ENCODE measurements at places on chromosomes 4 and X.

GRCh38 chrX:17737710-17737985, 355 bp downstream of the SCML1 start:
- no peak for DNase-seq

DNA sequence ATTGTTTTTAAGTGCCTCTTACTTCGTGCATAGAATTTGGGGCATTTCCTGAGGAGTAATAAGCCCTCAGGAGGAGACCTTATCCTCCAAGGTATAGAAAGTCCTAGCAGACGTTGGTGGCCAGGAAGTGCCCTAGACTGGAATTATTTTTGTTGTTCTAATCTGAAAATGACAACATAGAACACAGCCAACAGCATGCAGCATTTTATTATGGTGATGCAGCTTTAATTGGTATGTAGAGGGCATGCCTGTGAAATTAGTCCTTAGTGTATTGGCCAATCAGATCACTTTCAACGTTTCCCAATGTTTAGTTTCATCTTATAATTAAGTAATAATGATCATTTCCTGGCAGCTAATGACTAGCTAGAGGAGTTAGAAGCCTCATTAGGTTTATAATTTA, 199.2 kb downstream of the SHROOM3 start:
- DNase-seq: no peak

- no peak for DNase-seq
These were observed 431.2 kb upstream of the FAM47C start for GRCh38 chrX:36577006-36577405.

DNA sequence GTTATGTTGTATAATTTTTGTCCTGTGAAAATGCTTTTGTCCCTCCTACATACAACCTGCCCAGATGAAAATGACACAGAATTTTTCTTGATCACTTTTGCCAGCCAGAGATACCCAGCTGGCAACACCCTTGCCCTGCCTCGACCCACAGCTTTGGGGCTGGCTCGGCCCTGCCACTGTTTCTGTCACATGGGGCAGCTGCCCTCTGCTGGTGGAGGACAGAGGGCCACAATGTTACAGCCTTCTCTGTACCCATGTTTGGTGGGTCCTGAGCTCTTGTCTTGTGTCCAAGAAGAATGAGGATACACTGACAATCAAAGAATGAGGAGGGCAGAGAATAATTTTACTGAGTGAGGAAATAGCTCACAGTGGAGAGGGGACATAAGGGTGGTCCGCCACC, 31.1 kb downstream of the BMP15 start:
- peak; percentile 40 for DNase-seq

DNA sequence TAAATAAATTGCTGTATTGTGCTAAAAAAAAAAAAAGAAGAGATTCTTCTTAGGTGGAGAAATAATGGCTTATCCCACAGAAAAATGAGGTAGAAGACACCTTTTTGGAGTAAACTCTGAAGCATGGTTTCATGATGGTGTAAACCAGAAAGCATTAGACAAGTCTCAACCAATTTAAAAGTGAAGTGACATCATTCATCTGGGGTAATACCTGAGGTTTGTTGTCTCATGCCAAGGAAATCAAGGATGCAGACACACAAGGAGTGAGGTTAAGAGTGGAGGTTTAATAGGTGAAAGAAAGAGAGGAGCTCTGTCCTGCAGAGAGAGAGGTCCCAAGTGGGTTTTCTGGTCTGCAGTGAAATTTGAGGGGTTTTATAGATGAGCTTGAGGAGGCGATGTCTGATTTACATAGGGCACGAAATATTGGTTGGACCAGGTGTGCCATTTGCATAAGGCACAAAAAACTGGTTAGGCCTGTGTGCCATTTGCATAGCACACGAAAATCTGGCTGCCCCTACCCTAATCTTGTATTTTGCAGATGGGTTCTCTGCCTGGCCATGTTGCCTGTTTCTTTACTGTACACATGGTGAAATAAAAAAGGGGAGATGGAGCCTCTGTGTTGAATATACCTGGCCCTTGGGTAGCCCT, 25.0 kb upstream of the CWH43 start:
- no peak for DNase-seq

- no peak for DNase-seq
These were observed 116.7 kb upstream of the TMEM164 start for GRCh38 chrX:109886122-109886761.

DNA sequence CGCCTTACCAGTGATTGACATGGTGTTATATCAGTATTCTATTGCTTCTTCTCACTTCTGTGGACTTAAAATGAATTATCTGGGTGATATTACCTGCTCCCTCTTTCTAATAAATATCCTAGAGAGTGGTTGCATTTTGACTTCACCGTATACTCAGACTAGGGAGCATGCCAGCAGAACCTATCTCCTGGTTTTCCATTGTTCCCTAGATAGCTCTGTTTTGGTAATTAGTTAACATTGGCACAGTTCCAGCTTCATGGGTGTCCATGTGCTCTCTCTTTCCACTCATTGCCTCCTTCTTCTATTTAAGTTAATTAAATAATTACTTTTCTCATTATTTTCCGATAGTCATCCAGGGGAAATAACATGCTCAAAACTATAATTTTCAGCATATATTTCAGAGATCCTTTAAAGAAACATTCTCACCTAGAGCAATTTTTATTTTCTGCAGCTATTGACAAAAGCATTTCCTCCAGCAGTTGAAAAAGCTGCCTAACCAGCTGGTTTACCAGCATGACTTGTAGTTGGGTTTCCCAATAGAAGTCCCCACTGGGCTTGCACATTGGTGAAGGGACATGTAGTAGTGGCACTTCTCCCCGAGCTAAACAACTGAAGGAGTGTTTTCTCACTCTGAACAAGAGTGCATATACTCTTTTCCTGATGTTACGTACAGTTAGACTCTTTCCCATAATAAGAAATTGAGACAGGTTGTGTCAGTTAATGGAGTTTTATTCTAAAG, 27.9 kb upstream of the PAPSS1 start:
- no peak for DNase-seq

DNA sequence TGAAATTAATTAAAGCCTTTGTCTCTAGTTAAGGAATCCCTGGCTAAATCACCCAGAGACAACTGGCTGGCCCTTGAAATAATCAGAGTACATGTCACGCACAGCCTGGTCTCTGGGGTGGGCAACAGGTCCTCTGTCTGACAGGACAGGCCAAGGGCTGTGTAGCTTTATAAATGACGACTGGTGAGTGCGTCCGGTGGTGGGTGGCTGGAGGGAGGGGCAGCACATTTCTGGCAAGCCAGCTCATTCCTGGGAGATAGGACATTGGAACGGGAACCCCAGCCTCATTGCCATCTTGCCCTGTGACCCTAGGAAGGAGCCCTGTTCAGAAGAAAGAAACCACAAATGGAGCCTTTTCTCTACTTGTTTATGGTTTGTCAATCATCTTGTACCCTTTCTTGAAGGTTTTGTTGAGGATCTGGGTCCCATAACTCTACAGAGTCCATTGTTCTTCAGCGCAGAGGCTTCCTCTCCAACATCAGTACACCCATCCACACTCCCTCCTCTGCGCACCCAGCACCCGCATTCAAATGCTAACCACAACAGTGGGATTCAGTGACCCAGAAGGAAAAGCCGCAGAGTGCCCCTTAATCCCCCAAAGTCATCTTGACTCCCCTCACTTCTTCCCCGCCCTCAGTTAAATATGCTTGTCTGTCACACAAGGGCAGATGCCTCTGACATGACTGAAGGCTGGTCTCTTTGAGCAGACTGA, 368.1 kb downstream of the UNC5C start:
- no peak for DNase-seq

DNA sequence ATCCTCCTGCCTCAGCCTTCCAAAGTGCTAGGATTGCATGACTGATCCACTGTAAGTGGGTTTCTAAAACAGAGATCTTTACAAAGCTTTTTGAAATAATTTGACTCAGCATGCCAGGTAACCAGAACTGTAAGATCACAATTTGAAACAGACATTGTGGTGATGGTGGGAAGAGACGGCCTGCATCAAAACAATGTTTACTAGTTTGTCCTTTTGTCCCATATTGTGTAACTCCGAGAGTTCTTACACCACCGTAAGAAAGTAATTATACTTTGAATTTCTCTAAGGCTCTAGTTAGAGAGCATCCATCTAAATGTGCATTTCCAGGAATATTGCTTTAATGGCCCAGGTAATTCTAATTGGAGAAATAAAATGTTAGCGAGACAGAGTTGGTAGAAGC, 594 bp upstream of the ARHGAP24 start:
- DNase-seq: no peak

DNA sequence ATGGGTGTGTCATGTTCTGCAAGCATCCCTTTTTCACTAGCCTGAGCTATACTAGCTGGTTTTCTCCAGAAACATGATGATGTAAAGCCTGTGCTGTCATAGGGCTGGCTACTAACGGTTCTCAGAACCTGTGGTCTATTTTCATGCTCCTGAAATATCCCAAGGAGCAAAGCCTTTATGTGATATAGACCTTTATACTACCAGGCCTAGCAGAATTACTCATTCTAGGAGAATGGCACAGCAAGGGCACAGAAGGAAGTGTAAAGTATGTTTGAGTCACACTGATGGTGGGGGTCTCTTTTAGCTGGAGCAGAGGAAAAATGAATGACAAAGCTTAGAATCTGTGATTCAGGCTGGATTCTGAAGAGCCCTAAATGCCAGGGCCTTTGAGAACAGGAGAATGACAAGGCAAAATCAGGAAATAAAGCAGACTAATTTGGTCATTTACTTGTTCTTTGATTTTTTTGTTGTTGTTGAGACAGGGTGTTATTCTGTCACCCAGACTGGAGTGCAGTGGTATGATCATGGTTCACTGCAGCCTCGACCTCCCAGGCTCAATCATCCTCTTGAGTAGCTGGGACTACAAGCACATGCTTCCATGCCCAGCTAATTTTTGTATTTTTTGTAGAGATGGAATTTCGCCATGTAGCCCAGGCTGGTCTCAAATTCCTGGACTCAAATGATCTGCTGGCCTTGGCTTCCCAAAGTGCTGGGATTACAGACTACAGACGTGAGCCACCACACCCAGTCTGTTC, 11.8 kb downstream of the TCEAL1 start:
- DNase-seq: no peak

- no peak for DNase-seq
These were observed at the start of gene LDB2 for GRCh38 chr4:16897991-16898827. LDB2 (minus strand) TSS chr4:16898645.

DNA sequence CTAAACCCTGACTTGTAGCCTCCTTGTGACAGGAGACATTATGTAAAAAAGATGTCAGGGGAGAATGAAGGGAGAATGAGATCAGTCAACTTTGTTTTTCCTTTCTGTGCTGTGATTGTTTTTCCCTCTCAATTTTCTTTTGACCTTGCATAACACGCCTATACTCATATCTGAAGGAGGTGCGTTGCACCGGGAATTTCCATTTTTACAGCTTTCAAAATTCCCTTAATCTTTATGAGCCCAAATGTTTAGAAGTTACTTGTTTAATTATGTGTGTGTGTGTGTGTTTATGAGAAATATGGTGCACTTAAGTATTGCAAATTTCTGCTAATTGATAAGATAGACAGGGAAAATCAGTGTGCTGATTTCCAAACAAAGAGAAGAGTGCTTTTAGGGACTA, 21.6 kb downstream of the SYNPO2 start:
- no peak for DNase-seq

DNA sequence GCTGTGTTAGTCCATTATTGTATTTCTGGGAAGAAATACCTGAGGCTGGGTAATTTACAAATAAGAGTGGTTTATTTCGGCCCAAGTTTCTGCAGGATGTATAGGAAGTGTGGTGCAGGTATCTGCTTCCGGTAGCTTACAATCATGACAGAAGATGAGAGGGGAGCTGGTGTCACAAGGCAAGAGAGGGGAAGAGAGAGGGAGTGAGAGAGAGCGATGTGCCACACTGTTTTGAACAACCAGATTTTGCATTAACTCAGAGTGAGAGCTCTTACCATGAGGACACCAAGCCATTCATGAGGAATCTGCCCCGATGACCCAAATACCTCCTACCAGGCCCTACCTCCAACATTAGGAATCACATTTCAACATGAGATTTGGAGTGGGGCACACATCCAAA, 627.6 kb upstream of the FRG1 start:
- DNase-seq: no peak

DNA sequence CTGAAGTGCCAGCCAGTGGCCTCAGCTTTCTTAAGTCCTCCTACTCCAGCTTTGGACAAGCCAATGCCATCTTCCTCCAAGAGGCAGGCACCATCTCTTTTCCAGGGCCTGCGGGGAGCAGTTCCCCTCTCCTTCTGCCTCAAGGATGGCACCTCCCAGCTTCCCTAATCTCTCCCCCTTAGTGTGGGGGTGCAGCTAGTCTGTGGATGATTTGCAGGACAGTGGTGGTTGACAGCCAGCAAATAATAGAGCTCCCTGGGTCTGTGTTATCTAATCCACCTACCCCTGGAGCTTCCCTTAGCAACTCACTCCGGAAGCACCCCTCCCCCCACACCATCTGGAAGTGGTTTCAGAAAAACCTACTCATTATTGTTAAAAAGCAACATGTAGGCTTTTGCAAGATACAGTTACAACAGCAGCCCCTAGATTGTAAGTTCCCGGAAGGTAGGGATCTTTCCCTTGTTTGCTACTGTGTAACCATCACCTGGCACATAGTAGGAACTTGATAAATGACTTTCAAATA, 247.1 kb downstream of the BCOR start:
- DNase-seq: no peak

- DNase-seq: no peak
These were observed 69.8 kb upstream of the CAPN6 start for GRCh38 chrX:111340054-111340453.

DNA sequence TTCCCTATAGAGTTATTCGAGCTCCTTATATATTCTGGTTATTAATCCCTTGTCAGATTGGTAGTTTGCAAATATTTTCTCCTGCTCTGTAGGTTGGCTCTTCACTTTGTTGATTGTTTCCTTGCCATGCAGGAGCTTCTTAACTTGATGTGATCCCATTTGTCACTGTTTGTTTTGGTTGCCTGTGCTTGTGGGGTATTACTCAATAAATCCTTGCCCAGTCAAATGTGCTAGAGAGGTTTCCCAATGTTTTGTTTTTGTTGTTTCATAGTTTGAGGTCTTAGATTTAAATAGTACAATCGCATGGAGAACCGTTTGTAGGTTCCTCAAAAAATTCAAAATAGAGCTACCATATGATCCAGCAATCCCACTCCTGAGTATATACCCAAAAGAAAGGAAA, 2.3 kb upstream of the SYTL5 start:
- no peak for DNase-seq

GRCh38 chr4:156725257-156725656, 246.3 kb downstream of the PDGFC start:
- no peak for DNase-seq

GRCh38 chr4:120466429-120466828, 399.8 kb upstream of the MAD2L1 start:
- DNase-seq: no peak

GRCh38 chr4:170229006-170229405, 139.2 kb upstream of the AADAT start:
- no peak for DNase-seq

GRCh38 chr4:177214935-177215334, 94.7 kb upstream of the NEIL3 start:
- DNase-seq: peak; percentile 55

GRCh38 chr4:151276787-151277562, at the start of gene PRSS48:
PRSS48 (plus strand) TSS chr4:151277161; CDS start chr4:151277173, 12 bp downstream.
- DNase-seq: peak; percentile 86
